ENCODE measurements at places on chromosomes 1 and 21.

DNA sequence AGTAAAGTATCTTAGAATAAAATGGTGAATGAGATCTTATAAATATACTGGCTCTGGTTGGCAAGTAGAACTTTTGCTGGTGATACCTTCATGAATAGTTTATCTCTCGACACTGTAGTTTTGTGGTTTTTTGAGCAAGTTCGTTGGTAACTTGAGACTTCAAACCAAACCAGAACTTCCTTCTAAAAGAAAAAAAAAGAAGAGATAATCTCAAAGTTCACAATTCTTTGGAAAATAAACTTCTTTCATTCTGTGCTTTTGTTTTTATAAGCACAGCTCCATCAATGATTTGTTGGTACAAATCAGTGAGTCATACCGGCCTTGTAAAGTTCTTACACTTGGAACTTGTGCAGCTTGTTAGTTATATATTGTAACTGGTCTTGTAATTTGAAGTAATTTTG, 2.3 kb downstream of the HIPK1 start:
- DNase-seq: no peak

DNA sequence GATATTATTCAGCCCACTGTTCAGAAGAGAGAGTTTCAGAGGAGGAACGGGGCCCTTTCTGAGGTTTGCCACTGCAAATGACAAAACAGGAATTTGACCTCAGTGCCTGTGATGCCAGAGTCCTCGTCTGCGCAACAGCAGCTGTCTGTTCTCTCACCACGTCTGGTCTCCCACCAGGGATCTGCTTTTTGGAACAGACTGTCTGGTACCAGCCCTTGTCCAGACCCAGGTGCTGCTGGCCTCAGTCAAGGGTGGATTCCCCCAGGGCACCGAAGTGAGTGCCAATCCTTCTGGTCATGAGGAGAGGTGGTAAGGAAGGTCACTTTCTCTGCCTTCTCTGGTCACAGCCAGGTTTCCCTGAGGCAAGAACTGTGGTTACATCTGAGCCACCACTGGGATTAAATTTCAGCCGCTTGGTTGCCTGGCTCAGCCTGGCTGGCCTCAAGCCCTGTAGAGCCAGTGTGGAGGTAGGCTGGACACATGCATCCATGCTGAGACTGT, 2.3 kb upstream of the BCAN start:
- DNase-seq: peak; percentile 56

GRCh38 chr1:72521659-72522058, 239.3 kb upstream of the NEGR1 start:
- DNase-seq: no peak

DNA sequence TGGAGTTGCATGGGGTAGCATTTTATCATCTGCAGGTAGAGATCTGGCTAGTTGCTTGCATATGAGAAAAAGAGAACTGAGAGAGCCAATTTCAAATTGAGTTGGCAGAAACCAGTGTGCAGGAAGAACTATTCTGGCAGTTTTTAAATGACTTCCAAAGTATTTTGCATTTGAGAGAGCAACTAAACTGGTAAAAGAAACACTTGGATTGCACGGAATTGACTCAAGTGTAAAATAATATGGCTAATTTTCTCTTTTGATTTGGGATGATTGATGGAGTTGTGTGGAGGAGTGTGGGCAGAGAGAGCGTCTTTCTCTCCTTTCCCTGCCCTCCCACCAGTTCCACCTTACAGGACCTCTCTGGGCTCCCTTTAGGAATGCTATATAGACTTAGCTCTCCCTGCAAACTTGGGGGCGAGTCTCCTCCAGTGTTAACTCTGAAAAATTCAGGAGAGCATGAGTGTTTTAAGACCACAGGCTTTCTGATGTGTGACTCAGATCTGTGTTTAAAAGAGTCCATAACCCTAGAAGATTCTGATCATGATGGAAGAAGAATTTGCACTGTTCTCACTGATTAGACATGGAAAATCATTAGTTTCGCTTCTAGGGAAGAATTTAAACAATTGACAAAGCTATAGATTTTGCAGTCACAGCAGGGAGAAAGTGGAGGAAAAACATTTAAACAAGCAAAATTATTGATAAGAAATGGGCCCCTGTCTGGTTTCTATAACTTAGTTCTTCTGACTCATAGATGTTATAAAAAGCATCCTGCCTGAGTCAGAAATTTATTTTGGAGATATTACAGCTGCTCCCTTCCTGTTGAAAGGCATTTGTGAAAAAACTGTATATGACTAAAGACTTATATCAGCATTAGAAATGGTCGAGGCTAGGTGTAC, 24.9 kb upstream of the CTBS start:
- no peak for DNase-seq

GRCh38 chr1:159828176-159828575, 1.5 kb downstream of the SLAMF8 start:
- no peak for DNase-seq

- no peak for DNase-seq
These were observed 721.1 kb upstream of the TMPRSS15 start for GRCh38 chr21:19124691-19125090.

DNA sequence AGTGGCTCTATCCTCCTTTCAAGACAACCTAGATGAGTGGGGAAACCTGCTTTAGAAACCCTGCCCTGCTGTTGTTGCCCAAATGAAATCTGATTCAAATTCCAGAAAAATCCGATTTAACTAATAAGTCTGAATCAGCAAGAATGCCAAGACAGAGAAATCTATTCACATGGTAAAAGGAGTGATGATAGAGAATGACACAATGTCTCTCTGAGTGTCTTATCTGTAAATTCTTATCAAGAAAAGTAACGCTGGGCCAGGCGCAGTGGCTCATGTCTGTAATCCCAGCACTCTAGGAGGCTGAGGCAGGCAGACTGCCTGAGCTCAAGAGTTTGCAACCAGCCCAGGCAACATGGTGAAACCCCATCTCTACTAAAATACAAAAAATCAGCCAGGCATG, 13.7 kb upstream of the GUCA2A start:
- DNase-seq: no peak

DNA sequence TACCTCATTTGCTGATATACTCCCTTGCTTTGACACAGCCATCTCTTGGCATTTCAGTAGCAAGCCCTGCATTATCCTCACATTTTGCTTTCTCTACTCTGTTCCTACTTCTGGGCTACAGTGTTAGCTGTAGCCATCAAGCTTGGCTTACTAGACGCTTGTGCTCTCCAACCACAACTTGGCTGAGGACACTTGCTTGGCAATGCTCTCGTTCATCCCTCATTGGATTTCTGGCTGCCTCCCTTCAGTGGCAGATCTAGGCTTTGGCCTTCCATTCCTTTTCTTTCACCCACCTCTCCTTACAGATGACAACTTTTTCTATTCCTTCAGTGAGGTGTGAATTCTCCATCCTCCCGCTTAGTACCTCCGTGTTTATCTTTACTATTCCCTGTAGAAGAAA, 428.7 kb upstream of the LRRC7 start:
- DNase-seq: no peak

DNA sequence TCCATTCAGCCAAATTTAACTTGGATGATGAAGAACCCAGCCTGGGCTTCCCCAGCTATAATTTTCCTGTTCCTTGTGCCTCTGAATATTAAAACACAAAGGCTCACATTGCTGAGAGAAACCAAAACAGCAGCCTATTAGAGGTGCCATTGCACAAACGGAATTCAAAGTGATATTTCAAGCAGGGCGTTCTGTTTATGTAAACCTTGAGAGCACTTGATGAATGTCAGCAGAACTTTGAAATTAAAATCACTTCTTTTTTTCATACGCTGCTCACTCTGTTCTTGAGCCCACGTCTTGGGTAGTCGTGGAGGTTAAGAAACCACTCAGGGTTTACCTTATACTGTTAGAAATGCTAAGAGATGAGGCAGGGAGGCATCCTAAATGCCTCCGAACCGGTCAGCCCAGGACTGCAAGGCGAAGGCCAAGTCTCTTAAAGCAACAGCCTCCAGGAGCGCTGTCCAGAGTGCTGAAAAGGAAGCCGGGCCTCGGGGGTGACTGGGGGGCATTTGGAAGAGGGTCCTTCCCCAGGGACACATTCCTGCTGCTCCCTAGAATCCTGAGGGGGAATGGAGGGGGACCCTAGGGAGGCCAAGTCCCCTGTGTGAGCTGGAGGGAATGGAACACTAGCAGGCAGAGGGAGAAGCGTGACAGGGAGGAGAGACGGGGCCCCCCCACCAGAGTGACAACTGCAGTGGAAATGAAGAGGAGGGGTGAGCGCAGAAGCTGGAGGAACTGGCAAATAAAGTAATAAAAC, 154.8 kb upstream of the VAMP3 start:
- DNase-seq: no peak

- DNase-seq: peak; percentile 26
These were observed 659 bp downstream of the AGO1 start for GRCh38 chr1:35883635-35884101.

DNA sequence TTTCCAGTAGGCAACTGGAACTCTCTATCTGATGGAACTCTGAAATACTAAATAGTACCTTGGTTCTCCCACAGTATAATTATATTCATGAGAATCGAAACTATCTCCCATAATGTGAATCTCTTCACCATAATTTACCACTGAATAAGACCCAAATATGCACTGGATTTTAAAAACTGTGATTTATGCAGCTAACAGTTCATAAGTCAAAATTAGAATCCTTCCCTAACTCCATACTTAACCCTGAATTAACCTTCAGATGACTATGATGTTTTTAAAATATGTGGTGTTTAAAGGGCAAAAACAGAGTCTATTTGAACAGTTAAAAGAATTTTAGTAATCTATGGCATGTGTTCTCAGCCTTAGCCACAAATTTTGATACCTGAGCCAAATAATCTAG, 22.9 kb upstream of the SLC44A3 start:
- DNase-seq: no peak

DNA sequence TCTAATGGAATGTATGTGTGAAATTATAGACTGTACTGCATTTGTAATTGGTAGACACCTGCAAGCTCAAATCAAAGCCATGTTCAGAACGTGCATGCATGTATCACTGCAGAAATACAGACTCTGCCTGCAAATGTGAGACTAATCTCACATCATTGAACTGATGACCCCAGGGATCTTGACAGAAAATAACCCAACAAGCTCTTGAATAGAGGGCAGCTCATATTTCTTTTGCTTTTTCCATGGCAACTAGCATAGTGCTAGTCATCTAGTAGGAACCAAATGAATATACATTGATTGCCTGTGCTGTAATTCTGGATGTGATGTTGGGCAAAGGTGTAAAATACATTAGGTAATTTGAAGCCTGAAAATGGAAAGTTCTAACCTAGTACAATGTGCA, 62.4 kb downstream of the PTPRC start:
- DNase-seq: no peak

GRCh38 chr1:110286564-110286963, 52.6 kb upstream of the RBM15 start:
- no peak for DNase-seq

DNA sequence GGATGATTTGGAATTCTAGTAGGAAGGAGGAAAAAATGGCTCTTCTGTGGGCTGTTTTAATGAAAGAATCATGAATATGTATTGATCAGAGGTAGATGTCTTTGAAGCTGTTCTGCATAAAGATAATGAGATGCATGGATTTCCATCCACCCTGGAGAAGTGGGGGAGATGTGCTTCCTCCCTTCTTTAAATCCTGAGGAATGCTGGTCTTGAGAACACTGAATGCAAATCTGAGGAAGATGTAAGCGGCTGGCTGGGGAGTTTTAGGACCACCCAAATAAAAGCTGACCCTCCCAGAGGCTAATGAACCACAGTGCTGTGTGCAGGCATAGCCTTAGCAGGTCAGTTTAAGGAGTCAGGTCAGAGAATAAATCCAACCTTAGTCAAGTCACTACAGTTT, 37.3 kb downstream of the ZMYND12 start:
- DNase-seq: no peak

DNA sequence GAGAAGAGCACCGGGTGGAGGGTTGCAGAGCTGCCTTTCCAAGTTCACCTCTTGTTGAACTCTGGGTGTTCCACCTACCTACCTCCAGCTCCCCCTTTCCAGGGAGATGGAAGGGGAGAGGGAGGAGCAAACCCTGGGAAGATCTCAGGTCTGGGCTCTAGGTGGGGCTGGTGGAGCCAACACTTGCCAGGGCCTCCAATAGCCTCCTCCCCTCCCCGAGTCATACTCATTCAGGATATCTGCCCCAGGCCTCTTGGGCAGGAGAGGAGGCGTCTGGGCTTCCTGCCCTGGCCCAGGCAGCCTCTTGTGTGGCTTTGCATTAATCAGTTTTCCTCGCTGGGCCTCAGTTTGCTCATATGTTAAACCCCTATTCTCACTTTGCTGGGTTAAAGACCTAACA, 13.4 kb downstream of the RAP1GAP start:
- no peak for DNase-seq

GRCh38 chr1:201191653-201192260, 1.1 kb downstream of the IGFN1 start:
- no peak for DNase-seq

GRCh38 chr1:230761443-230762167, 14.4 kb downstream of the CAPN9 start:
- DNase-seq: no peak

- DNase-seq: no peak
These were observed 2.8 kb upstream of the NUP210L start for GRCh38 chr1:154157520-154158306.

DNA sequence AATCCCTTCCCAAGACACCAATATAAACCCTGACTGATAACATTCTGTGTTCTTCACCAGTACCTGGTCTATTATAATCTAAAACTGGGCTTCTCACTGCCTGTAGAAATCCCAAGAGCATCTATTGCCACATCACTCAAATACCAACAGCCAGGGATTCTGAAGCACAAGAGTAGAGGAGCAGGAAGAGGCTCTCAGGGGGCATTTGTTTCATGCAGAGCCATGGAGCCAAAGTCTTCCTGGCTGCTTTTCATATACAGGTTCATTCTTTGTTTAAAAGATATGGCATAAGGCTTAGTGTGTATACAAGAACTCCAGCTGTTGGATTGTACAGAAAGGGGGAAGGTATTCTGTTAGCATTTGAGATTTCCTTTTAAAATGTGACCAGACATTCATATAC, 38.2 kb upstream of the USH2A start:
- no peak for DNase-seq
